Fibroblast of skin of left biceps (primary cell): ENCODE measurements at places on chromosomes 4 and X.

DNA sequence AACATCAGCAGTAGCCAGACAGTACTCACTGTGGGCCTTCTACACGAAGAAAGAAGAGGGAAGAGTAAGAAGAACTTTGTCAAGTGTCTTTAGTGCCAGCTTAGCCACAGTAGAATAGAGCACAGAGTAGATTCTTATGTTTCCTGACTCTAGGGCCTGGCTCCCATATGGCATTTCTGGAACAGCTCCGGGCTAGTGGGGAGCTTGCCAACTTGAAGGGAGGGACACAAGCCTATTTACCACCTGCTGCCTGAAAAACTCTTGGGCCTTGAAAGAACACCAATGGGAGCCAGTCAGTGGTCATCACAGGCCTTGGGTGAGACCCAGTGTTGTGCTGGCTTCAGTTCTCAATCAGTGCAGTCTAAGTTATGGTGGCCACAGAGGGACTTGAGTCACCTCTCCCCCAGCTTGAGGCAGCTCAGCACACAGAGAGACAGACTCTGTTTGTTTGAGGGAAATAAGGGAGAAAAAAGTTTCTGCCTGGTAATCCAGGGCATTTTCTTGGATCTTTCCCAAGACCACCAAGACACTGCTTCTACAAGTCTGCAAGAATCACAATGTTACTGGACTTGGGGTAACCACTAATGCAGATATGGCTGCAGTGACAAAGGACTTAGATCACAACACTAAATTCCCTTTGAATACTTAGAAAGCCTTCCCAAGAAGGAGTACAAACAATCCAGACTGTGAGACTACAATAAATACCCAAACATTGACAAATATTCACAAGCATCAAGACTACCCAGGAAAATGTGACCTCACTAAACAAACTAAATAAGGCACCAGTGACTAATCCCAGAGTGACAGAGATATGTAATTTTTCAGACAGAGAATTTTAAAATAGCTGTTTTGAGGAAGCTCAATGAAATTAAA is 261.0 kb upstream of the NDST3 start:
- DNase-seq, result no peak

GRCh38 chrX:153963546-153963945 is 8.1 kb downstream of the HCFC1 start:
- no peak for DNase-seq

- DNase-seq, result no peak
These were observed 909.1 kb downstream of the FAT4 start for GRCh38 chr4:126223784-126224407.

GRCh38 chr4:83589279-83589678 is 53.4 kb downstream of the GPAT3 start:
- no peak for DNase-seq

GRCh38 chr4:89537281-89537680 is 229.7 kb upstream of the GPRIN3 start:
- no peak for DNase-seq

DNA sequence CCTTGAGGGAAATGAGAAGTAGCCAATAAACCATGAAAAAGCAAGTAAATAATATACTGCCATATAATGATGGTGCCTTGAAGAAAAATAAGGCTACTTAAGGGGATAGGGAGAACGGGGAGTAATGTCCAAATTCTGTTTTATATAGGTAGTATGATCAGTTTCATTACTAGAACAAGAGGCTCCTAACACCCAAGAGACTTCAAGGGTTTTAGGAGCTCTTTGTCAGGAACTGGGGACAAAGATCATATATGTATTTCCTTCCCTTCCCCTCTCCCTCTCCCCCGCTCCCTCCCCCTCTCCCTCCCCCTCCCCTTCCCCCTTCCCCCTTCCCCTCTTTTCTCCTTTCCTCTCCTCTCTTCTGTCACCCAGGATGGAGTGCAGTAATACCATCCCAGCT is 127.3 kb downstream of the PTPN13 start:
- no peak for DNase-seq

DNA sequence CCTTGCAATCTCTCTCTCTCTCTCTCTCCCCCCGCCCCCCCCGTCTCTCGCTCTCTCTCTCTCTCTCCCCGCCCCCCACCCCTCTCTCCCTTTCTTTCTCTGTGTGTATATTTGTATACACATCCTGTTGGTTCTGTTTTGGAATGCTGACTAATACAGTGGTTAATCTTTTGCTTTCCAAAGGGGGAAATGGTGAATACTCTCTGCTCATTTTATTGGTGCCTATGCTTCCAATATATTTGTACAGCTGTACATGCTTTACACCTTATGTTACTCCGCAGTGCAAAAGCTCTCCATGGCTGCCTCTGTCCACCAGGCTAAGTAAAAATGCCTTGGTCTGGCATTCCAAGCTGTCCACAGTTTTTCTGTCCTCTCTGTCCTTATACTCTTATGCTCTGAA is 158.8 kb downstream of the RBMX2 start:
- no peak for DNase-seq

GRCh38 chr4:55491486-55491885 is 55.2 kb downstream of the CLOCK start:
- peak; percentile 17 for DNase-seq

GRCh38 chr4:168679819-168680218 is 183.0 kb downstream of the PALLD start:
- DNase-seq, result no peak

DNA sequence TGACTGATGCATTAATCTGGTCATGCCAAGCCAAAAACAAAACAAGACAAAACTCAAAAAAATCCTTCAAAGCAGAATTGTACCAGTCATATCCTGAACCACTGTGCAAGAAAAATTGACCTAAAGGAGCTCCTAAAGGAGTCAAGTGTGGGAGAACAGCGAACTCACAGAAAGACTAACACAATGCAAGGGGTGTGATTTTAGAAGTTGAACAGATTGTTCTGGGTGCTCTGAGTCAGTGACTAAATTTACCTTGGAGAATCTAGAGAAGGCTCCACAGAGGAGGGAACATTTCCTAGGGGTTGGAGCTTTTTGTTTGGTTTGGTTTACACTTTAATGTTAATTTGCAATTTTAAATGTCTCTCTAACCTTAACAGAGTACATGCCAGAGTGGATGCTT is 48.9 kb upstream of the PHF8 start:
- no peak for DNase-seq

DNA sequence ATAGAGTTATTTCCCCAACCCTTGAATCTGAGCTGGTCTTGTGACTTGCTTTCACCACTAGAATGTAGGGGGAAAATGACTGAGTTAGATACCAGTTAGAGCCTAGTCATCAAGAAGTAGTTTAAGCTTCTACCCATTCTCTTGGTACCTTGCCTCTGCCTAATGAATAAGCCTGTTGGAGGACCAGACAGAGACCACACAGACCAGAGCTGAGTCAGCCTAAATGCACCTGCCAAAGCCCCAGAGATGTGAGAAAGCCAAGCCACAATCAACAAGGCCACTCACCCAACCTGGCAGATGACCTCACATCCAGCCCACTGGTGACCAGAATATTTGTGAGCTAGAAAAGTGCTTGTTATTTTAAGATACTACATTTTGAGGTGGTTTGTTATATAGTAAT is 85.2 kb upstream of the DCLK2 start:
- DNase-seq, result no peak

DNA sequence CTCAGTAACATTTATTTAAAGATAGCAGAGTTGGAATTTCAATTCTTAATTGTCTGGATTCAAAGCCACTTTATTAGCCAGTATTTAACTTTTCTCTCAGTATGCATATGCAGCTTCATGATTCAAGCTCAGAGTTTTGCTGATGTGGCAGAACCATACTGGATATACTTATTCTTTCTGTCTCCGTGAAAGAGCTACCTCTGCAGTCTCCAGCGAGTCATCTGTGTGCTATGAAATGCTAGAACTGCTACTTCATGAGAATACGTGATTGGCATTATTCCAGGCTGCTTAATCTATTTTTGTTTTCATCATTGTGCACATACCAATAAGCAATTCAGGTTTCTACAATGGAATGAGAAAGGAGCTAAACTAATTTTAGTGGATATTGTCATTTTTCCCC is 743.7 kb downstream of the C4orf33 start:
- no peak for DNase-seq

- DNase-seq, result no peak
These were observed 9.7 kb downstream of the MTHFD2L start for GRCh38 chr4:74167585-74167984.

DNA sequence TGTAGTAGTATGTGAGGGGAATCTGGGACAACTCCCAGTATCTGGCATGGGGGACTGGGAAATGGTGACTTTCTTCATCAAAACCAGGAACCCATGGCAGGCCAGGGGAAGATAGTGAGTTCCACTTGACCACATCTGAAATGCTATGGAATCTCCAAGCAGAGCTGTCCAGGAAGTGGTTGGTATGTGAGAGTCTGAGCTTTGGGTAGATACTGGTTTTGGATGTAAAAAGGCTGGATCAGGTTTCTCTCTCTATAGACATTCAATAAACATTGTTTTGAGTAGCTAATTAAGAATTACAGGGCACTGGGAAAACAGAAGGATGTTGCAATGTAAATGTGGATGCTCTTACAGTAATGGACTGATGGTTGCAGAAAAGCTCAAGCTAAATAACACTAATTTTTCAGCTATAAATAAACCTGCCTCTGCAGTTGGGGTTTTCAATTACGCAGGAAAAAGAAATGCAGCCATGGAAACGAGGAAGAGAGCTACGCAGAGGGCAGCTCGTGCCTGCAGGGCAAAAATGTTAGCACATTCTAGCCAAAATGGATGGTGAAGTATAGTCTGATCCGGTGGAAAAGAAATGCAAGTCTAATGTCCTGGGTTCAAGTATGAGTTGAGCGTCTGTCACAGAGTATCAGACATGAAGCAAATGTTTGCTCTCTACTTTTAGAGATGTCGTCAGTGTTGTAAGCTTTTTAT is 13.4 kb upstream of the CHRNA9 start:
- DNase-seq, result no peak

DNA sequence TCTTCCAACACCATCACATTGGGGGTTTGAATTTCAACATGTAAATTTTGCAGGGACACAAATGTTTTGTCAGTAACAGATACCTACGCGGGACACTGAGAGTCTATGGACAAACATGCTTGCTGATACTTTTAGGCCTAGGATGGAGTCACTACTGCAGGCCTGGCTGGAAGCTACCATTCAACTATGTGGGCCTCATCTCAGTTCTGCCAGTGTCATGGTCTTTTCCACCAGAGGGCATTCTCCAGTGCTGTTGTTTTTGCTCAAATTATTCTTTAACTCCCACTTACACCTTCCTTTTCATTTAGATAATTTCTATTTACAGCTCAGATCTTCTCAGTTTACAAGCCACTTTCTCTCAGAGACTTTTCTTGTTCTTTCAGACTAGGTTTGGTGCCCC is 7.0 kb upstream of the ANK2 start:
- DNase-seq, result no peak

GRCh38 chr4:61376301-61376700 is 176.2 kb downstream of the ADGRL3 start:
- no peak for DNase-seq

- DNase-seq, result no peak
These were observed 533 bp downstream of the GPR173 start for GRCh38 chrX:53049127-53049517.

DNA sequence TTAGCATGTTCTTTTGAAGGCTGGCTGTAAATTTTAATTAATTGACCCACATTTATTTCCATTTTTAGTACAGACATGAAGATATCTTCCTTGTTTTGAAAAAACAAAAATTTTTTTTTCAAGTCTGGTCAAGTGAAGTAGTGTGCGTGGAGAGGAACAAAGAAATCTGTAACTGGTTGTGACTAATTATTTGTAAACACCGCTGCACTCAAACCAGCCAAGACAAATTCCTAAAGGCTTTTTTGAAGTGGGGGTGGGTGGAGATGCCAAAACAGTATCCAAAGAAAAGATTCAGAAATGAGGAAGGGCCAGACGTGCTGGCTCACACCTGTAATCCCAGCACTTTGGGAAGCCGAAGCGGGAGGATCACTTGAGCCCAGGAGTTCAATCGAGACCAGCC is 88.3 kb downstream of the SHROOM2 start:
- no peak for DNase-seq

- DNase-seq, result no peak
These were observed 939.4 kb downstream of the C4orf33 start for GRCh38 chr4:130035391-130035790.

DNA sequence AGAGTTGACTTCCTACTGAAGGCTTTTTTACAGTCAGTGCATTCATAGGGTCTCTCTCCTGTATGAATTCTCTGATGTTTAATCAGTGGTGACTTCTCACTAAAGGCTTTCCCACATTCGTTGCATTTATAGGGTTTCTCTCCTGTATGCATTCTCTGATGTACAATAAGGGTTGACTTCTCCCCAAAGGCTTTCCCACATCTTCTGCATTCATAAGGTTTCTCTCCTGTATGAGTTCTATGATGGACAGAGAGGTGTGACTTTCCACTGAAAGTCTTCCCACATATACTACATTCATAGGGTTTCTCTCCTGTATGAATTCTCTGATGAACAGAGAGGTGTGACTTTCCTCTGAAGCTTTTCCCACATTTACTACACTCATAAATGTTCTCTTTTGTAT is 45.2 kb downstream of the ZNF674 start:
- no peak for DNase-seq
